ENCODE measurements at places on chromosomes 2 and 18.

DNA sequence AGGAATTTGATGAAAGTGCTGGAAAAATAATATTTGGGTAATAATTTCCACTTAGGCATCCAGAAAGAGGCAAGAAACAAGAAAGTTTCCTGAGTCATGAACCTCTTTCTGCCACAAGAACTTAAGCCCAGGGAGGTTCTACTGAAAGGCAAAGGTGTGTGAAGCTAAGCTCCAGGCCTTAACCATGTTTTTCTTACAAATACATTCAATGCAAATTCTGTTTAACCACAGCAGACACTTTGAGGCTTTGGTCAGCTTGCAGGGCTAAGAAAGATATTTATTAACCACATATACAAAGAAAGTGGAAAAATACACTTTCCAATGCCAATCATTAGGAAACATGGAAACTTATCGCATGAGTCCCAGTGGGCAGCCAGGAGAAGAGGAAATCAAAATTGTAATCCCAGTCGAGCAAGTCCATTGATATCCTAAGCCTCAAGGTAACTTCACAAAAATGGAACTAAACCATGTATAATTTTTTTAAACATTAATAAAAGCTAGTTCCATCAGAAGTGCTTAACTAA lies 68.3 kb downstream of the PIEZO2 start:
- no peak for DNase-seq

DNA sequence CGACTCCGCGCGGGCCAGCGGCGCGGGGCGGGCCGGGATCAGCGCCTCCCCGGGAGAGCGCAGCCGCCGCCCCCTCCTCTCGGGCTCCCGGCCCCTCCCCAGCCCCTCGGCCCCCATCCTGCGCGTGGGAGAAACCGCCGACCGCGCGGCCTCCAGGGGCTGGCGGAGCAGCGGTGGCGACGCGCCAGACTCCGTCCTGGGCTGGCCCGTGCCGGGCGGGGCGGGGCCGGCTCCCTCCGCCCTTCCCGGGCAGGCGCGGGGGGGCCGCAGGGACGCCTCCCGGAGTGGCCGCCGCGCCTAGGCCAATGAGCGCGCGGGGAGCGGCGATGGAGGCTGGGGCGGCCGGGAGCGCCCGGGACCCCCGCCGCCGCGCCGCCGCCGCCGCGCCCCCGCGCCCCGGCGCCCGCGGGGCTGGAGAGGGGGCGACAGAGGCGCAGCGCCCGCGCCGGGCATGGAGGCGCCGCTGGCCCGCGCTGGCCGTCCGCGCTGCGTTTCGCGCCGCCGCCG lies 49.1 kb downstream of the KCNIP3 start:
- DNase-seq: no peak

DNA sequence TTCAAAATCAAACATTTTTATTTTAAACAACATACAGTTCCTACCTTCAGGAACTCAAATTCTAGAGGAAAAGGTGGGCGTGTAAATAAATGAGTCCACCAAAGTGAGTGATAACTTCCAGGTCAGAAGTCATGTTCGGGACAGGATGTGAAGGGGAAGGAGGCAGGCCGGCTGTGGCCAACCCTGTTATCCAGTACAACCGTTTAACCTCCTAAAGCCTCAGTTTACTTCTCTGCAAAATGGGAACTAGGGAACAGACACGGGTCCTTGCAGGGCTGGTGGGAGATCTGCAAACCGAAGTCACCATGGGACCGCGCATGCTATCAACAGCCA lies 373 bp downstream of the EIPR1 start:
- peak; percentile 20 for DNase-seq

GRCh38 chr2:27428978-27429541 lies 629 bp downstream of the NRBP1 start:
- DNase-seq: peak; percentile 84

DNA sequence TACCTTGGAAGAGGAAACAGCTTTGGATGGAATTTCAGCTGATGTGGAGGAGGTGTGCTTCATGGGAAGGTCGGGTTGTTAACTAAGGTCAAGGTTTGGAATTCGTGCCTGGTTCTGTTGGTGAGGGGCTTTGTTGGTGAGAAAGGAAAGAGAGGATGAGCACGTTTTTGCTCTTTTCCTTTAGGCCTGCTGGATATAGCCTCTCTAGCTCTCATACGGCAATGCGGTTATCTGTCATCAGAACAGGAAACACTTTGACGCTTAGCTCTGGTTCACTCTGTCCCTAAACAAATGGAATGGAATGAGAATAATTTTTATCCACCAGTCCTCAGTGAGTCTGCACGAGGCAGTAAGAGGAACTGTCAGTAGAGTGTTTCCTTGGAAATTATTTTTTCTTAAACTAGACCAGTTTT lies 169.7 kb upstream of the NOSTRIN start:
- DNase-seq: no peak

DNA sequence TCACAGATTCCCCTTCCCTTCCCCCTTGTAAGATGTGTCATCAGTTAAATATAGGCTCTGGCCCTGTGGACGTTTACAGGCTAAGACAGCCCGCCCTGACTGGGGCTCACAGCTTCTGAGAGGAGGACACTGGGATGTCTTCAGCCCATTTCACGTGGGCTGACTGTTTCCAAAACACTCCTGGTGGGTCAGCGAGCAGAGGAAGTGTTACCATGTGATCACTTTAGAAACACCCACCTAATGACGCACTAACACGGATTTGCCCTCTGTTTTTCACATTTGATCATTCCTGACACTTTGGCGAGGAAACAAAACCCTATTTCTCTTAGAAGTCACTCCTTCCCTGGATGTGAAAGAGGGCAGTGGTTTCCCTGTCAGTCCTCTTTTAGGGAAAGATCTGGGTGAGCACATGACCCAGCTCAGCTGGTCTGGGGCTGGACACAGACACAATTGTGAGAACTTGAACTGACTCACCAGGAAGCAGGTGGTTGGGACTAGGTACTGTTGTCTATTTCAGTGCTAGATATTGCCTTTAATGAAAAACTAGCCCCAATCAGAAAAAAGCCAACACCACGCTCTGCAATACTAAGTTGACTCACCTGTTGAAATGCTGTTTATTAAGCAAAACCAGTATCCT lies 38.8 kb downstream of the BMP10 start:
- peak; percentile 81 for DNase-seq

DNA sequence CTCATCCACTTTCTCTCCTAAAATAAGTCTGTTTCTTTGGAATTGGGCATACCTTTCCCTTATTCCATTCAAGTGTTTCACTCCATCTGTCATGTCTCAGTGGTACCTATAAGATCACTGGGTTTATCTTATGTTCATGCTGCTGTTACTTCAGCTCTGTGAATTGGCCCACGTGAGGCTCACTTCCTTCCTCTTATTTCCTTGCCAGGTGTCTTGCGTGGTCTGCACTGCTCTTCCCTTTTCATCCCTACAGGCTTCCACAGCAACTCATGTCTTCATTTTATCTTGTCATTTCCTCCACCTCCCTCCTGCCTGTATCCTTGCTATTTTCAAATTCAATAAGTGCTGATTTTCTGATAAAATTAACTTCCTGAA lies 159.1 kb upstream of the ALPP start:
- DNase-seq: no peak

GRCh38 chr2:178807227-178808008 lies at the start of gene TTN:
Gene TTN (minus strand): TSS chr2:178807423. CDS start chr2:178804642, 2,781 bp downstream.
- DNase-seq: no peak

Measured in CD4-positive, alpha-beta T cell treated with Interleukin-1 beta for 1 hour (primary cell).